ENCODE measurements at places on chromosomes 3 and 15. TPM values are rescaled to one million over a fixed set of nuclear protein-coding genes. Genes with fewer than 3 reads are reported as not detected.
A peak's percentile ranks its signal among the peaks of the same experiment; 100 is the strongest.

Gene SNX22
- total RNA-seq: 4.6 TPM

Gene CACNA2D3
- 10.0 TPM for total RNA-seq

Gene NDN
- 115 TPM for total RNA-seq

Gene IL17RD
- total RNA-seq: 31.1 TPM

- no peak overlapping the region for H3K27ac ChIP-seq
- DNase-seq: no peak
- H3K4me1 ChIP-seq: no peaks in the 10 kb centered on the region
- H3K36me3 ChIP-seq: peaks cover 4% of the 10 kb centered on the region
- no peaks in the 10 kb centered on the region for H3K27me3 ChIP-seq
Observed at GRCh38 chr3:66073464-66074141, 34.9 kb upstream of the MAGI1 start.

DNA sequence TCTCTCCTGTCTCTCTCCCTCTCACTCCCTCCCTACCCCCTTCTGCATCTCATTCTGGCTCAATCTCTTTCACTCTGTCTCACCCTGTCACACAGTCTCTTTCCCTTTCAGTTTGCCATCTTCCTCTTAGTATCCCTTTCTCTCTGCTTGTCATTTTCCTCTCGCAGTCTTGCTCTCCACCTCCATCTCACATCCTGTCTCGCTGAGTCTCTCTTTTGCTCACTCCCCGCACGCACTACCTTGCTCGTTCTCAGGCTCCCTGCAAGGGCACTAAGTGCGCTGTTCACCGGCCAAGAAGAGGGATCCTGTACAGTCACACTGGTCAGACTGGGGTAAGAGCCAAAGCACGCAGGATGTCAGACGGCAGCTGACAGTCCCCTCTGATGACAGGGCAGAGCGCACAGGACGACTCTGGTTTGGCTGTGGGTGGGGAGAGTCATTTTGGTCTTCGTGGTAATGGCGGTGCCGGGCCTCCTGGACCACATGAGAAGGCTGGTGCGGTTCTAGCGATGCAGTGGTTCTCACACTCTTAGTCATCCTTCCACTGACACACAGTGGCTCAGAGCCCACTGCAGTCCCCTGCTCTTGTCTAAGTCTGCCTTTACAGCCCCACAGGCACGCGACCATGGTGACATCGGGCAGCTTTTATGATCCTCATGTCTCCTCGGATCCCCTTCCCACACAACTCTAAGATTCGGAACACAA is 356.8 kb downstream of the FOXP1 start:
- no peaks in the 10 kb centered on the region for H3K27me3 ChIP-seq
- no peak for DNase-seq
- no peak overlapping the region for H3K27ac ChIP-seq
- peaks cover 5% of the 10 kb centered on the region for H3K36me3 ChIP-seq
- peaks cover 4% of the 10 kb centered on the region for H3K4me1 ChIP-seq

GRCh38 chr3:78738833-78739232 is 1029.0 kb downstream of the ROBO1 start:
- peaks cover 53% of the 10 kb centered on the region for H3K4me1 ChIP-seq
- no peaks in the 10 kb centered on the region for H3K36me3 ChIP-seq
- peak overlapping the region; percentile 95 for H3K27ac ChIP-seq
- no peak for DNase-seq

DNA sequence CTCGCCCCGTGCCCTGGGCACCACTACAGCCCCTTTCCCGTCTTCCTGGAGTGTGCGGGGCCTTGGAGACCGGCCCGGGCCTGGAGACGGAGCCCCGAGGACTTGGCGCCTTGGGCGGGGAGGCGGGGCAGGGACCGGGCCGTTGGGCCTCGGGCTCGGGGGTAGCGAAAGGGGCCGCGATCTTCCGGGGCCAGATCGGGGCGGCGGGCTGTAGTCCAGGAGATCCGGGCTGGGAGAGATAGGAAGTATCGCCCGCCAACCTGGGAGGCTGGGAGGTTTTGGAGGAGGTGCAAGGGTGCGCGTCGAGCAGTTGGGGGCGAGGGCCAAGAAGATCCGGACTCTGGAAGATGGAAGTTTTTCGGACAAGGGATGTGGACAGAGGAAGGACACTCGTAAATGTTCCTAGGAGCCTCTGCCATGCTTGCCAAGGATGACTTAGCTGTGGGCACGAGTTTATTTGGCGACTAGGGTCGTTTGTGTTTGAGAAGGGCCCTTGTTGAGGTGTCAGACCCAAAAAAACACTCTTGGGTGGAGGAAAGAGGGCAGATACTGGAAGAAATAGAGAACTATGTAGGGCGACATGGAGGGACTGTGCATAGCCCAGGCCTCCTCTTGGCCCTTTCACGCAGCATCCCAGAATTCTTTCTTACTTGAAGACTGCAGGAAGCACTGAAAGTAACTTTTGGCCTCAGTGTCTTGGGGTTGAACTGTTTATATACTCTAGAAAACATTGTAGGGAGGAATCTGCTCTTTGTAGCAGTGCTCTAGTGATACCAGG is 712 bp downstream of the RTF1 start:
- H3K4me1 ChIP-seq: peaks cover 17% of the 10 kb centered on the region
- peak overlapping the region; percentile 93 for H3K27ac ChIP-seq
- DNase-seq: peak; percentile 55
- H3K4me3 ChIP-seq: peak overlapping the region; percentile 100

DNA sequence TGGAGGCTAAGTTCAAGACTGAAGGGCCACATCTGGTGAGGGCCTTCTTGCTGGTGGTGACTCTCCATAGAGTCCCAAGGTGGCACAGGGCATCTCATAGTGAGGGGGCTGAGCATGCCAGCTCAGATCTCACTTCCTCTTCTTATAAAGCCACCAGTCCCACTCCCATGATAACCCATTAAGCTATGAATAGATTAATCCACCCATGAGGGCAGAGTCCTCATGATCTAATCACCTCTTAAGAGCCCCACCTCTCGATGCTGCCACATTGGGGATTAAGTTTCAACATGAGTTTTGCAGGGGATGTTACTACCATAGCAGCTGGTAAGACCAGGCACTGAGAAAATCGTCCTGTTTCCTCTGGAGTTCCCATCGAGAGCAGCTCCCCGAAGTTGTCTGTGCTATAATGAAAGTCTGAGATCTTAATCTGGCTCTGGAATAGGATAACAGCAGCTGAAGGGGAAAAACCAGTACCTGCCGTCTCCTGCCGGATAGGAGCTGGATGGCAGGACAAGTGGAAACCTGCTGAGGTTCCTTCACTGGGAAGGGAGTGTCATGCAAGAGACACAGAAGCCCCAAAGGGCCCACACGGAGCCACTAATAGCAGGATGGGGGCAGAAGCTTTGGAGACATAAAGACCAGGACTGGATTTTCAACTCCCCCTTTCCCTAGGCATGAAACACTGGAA is 79.5 kb upstream of the EPHB3 start:
- no peaks in the 10 kb centered on the region for H3K4me1 ChIP-seq
- no peaks in the 10 kb centered on the region for H3K36me3 ChIP-seq
- H3K4me3 ChIP-seq: no peak overlapping the region

DNA sequence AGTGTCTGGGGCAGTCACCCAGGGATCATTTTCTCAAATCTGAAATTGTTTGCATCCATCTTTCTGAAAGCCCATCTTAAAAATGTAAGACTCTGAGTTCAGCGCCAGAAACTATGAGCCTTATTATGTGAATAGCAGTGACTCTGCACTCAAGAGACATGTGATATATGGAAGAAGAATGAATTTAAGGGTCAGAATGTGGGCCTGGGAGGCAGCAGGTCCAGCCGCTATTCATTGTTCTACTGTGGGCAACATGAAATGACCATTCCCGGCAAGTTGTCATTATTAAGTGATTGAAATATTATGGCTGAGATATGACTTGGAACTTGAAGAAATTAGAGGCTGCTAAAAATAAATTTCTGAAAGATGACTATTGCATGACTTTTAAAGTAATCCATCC is 228.6 kb upstream of the ARRDC4 start:
- no peak overlapping the region for H3K4me3 ChIP-seq
- no peaks in the 10 kb centered on the region for H3K27me3 ChIP-seq
- H3K27ac ChIP-seq: peak overlapping the region; percentile 17

DNA sequence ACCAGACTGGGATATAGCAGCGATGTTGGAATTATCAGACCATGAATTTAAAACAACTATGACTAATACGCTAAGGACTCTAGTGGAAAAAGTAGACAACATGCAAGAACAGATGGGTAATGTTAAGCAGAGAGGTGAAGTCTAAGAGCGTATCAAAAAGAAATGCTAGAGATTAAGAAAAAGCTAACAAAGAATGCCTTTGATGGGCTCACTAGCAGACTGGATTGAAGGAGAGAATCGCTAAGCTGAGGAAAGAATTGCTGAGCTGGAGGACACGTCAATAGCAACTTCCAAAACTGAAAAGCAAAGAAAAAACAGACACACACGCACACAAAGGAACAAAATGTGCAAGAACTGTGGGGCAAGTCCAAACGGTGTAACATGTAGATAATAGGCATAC is 20.0 kb upstream of the CMTM6 start:
- no peak overlapping the region for H3K27ac ChIP-seq
- peaks cover 4% of the 10 kb centered on the region for H3K36me3 ChIP-seq
- no peaks in the 10 kb centered on the region for H3K4me1 ChIP-seq
- no peaks in the 10 kb centered on the region for H3K27me3 ChIP-seq

- H3K27ac ChIP-seq: no peak overlapping the region
- H3K36me3 ChIP-seq: no peaks in the 10 kb centered on the region
- peak; percentile 72 for DNase-seq
- no peak overlapping the region for H3K4me3 ChIP-seq
- H3K27me3 ChIP-seq: peaks cover 16% of the 10 kb centered on the region
Observed at GRCh38 chr15:40287968-40288367, 5.1 kb upstream of the ANKRD63 start.

GRCh38 chr3:24475925-24476324 is 18.7 kb downstream of the THRB start:
- H3K4me3 ChIP-seq: no peak overlapping the region
- H3K27ac ChIP-seq: no peak overlapping the region
- no peaks in the 10 kb centered on the region for H3K36me3 ChIP-seq
- H3K27me3 ChIP-seq: peaks cover 1% of the 10 kb centered on the region

- peaks cover 13% of the 10 kb centered on the region for H3K36me3 ChIP-seq
- H3K27ac ChIP-seq: no peak overlapping the region
- H3K4me1 ChIP-seq: no peaks in the 10 kb centered on the region
- no peak for DNase-seq
- no peaks in the 10 kb centered on the region for H3K27me3 ChIP-seq
- no peak overlapping the region for H3K4me3 ChIP-seq
Observed at GRCh38 chr3:1477669-1478068, 384.8 kb downstream of the CNTN6 start.

DNA sequence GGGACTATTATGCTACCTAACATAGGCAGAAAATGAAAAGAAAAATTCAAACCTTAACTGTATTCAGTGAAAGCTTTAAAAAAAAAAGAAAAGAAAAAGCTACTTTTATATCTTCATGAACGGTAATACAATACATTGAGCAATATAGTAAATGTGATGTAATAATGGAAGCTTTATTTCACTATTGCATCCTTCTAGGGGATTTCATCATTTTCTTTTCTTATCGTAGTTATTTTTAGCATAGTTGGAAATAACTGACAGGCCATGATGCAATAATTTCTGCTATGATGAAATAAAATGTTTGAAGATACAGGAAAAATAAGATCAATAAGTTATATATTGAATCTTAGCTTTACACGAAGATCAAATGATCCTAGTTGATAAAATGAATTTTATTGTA is 40.3 kb upstream of the ZCWPW2 start:
- H3K36me3 ChIP-seq: no peaks in the 10 kb centered on the region
- peaks cover 2% of the 10 kb centered on the region for H3K4me1 ChIP-seq
- no peaks in the 10 kb centered on the region for H3K27me3 ChIP-seq
- no peak for DNase-seq
- H3K27ac ChIP-seq: no peak overlapping the region
- no peak overlapping the region for H3K4me3 ChIP-seq

DNA sequence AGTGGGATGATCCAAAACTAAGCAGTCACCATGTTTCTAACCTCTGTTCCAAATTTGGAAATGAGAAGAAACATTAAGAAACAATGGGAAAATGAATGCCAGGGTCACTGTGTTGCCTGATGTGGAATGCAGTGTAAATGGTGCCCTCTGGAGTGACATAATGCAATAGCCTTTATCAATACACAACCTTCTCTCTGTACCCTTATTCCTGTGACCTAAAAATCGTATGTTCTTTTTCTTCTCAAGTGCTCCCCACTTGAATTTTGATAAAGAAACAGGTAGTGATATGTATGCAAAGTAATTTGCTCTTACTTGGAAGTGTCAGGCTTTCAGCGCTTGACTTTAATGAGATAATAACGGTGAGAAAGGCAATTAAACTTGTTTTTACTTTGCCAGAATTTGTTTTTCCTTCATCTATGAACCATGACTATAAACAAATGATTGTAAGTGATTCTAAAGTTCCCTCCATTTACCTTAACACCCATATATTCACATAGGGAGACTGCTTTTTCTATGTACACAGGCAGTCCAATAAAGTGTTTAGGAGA is 145.8 kb upstream of the THRB start:
- no peak overlapping the region for H3K27ac ChIP-seq
- no peak for DNase-seq
- H3K4me1 ChIP-seq: no peaks in the 10 kb centered on the region
- no peaks in the 10 kb centered on the region for H3K36me3 ChIP-seq
- H3K27me3 ChIP-seq: peaks cover 1% of the 10 kb centered on the region

- H3K4me3 ChIP-seq: no peak overlapping the region
- no peak for DNase-seq
- H3K27ac ChIP-seq: no peak overlapping the region
- H3K27me3 ChIP-seq: peaks cover 3% of the 10 kb centered on the region
- peaks cover 20% of the 10 kb centered on the region for H3K36me3 ChIP-seq
Observed at GRCh38 chr3:126087552-126088175, 3.7 kb upstream of the SLC41A3 start.

DNA sequence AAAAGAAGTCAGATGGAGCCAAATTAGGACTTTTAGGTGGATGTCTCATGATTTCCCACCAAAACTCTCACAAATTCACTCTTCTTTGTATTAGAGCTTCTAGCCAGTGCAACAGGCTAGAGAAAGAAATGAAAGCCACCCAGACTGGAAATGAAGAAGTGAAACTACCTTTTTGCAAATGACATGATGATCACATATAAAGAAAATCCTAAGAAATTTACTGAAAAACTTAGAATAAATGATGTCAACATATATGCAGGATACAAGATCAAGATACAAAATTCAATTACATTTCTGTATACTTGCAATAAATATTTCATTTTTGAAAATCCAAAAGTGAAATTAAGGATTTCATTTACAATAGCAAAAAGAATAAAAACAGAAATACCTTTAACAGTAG is 110.8 kb downstream of the LRIG1 start:
- DNase-seq: no peak
- H3K4me3 ChIP-seq: no peak overlapping the region
- H3K4me1 ChIP-seq: peaks cover 19% of the 10 kb centered on the region
- no peak overlapping the region for H3K27ac ChIP-seq
- H3K27me3 ChIP-seq: peaks cover 2% of the 10 kb centered on the region

GRCh38 chr15:71055461-71055860 is 59.8 kb upstream of the THSD4 start:
- H3K4me1 ChIP-seq: no peaks in the 10 kb centered on the region
- no peak for DNase-seq
- H3K4me3 ChIP-seq: no peak overlapping the region

GRCh38 chr3:179265092-179265491 is 14.2 kb upstream of the KCNMB3 start:
- H3K36me3 ChIP-seq: peaks cover 7% of the 10 kb centered on the region
- H3K27me3 ChIP-seq: peaks cover 6% of the 10 kb centered on the region
- H3K4me3 ChIP-seq: no peak overlapping the region
- no peak overlapping the region for H3K27ac ChIP-seq

Data from glutamatergic neuron (in vitro differentiated cells).